ENCODE measurements at places on chromosomes 16 and 17.
A peak's percentile ranks its signal among the peaks of the same experiment; 100 is the strongest.

DNA sequence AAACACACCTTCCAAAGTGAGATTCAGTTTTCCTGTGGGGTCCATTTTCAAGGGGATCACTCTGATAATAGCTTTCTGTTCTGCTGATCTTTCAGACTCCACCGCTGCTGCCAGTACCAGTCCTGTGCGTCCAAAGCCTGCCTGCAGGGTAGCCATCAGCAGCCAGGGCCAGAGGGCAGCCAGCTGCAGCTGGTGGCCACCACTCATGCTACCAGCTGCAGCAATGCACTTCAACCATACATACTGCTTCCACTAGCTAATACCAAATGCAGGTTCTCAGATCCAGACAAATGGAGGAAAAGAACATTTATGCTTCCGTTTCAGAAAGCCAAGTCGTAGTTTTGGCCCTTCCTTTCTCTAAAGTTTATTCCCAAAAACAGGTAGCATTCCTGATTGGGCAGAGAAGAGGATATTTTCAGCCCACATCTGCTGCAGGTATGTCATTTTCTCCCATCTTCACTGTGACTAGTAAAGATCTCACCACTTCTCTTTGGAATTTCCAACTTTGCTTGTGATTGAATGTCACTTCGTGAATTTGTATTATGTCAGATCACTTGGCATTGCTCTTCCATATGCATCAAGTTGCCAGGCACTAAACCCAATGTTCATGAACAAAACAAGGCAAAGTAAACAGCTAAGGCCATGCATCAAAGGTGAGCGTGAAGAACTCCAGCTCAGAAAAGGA lies 1.8 kb downstream of the RNF43 start:
- peak; percentile 61 for DNase-seq

DNA sequence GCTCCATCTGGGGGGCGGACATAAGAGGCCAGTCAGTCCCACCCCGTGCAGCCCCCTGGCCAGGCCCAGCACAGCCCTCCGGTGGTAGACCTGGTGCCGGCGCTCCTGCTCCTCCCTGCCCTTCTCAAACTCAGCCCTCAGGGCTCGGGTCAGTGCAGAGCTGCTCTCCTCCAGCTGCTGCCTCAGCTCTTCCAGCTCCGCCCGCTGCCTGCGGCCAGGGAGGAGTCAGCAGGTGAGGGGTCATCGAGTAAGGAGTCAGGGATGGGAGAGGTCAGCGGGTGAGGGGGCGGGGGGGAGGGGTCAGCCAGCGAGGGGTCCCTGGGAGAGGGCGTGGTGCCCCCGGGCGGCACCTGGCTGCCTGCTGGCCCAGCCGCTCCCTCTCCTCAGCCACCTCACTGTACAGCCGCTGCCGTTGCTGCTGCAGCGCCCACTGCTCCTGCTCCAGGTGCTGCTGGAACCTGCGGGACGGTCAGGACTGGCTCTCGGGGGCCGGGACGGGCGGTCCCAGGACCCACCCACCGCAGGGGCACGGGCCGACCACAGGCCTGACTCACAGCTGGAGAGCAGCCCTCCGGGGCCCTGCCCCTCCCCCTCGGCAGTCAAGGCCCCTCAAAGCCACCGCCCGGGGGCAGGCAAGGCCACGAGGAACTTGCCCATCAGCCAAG lies 26.5 kb upstream of the AATK start:
- no peak for DNase-seq

- peak; percentile 74 for DNase-seq
Measured at GRCh38 chr16:1366712-1367299, 15.1 kb downstream of the GNPTG start.

GRCh38 chr17:38663125-38663751 lies 11.5 kb downstream of the EPOP start:
- peak; percentile 87 for DNase-seq

DNA sequence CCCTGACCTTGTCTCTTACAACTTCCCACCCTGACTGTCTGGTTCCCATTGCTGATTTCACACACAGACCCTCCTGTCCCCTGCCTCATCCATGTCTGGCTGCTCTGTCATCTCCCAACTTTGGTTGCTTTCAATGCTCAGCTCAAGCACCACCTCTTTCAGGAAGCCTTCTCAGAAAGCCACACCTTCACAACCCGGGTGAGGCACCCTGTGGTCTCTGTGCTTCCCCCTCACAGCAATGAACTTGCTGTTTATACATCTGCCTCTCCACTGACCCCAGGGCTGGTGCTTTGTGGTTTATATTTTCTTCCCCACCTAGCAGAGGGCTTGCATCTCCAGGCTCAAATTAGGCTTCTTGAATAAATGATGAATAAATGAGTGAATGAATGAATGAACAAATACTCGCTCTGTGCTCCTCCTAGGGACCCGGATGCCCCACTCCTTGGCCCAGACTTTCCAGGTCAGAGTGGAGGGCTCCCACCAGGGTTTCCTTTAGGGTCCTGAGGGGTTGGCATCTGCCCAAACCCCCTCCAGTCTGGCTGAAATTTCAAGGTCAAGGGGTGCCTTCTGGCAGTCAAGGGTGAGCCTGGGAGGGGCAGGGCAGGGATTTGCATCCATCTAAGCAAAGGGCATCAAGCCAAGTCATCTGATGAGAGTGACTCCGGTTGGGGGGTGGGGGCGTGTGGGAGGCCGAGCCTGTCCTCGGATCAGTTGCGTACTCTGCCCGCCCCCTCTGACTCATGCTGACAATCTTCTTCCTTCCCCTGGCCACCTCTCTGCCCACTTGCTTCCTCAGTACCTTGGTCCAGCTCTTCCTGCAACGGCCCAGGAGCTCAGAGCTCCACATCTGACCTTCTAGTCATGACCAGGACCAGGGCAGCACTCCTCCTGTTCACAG lies at the start of gene ITGAX:
ITGAX (plus strand) TSS at position 783 of the 898 bp plus-strand sequence; CDS start at position 862, 79 bp downstream.
- no peak for DNase-seq

DNA sequence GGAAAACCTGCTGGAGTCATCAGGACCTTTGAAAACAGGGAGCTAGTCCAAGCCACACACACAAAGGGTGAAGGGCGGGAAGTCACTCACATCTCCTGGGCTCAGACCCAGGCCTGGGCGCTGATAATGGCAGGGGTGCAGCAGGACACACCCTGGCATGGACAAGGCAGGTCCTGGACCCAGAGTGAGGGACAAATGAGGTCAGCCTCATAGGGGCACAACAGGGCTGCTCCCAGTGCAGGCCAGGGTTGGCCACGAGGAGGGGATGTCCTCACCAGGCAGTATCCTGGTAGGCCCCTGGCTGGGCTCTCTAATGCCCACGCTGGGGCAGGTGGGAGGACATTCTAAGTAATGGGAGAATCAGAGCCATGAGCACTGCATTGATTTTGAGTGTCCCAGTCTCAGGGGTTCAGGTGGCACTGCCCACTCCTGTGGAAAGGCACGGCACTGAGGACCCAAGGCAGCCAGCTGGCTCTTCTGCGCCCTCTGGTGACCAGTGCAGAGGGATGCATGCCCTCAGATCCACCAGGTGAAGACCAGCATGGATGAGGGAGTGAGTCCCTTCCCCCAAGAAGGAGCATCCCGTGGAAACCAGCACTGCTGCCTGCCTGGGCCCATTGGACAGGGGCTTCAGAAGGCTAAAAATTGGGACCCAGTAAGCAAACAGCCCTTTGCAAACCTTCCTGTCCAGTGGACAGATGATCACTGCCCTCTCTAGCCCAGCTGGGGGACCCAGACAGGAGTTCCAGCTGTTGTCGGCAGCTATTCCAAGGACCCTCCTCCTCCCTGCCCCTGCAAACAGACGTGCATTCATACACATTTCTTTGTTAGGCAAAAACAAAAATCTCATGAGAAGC lies 23.4 kb upstream of the SREBF1 start:
- peak; percentile 72 for DNase-seq

- DNase-seq, result no peak
Measured at GRCh38 chr16:58464916-58465731, 34.8 kb upstream of the NDRG4 start.

DNA sequence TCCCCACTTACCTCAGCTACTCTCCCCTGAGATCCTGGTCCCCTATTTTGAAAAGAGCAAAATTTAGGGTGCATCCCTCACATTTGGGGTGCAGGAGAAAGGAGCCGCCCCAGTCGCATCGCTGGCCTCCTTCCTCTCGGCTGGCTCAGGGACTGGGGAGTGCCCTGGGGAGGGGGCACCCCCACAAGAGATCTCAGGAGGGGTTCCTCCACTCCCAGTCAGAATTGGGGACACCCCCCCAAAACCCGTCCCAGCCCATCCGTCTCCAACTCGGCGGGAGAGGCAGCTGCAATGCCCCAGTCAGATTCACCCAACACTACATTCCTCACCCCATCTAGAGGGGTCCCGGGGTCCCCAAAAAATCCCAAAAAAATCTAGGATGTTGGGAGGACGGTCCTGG lies 3.5 kb upstream of the BCL6B start:
- DNase-seq, result no peak

DNA sequence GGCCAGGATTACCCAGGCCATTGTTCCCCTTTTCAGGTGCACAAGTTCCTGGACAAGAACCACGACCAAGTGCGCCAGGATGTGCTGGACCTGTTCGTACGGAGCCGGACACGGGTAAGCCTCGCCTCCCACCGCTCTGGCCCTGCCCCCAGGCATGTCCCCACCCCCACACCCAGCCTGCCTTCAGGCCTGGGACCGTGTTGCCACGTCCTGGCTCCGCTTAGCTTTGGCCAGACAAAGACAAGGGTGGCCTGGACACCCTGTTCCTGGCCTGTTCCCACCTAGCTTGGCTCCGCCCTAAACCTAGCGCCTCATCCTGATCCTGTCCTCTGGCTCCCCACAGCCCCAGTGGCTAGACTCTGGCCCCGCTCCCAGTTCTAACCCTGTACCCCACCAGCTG lies 30.9 kb downstream of the MYO15A start:
- no peak for DNase-seq

DNA sequence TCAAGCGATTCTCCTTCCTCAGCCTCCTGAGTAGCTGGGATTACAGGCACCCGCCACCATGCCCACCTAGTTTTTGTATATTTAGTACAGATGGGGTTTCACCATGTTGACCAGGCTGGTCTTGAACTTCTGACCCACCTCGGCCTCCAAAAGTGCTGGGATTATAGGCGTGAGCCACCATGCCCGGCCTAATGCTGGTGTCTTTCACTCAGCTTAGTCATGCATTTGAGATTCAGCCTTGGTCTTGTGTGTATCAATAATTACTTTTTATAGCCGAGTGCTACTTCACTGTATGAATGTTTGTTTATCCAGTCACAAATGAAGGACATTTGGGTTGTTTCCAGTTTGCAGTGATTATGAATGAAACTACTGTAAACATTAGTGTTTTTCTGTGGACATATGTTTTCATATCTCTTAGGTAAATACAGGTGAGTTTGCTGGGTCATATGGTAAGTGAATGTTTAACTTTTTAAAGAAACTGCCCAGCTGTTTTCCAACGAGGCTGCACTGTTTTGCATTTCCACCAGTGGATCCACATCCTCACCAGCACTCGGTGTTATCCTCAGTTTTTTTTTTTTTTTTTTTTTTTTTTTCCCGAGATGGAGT lies 11.0 kb upstream of the PLCG2 start:
- peak; percentile 35 for DNase-seq

GRCh38 chr17:17363638-17364337 lies 60.6 kb downstream of the NT5M start:
- DNase-seq, result peak; percentile 87

DNA sequence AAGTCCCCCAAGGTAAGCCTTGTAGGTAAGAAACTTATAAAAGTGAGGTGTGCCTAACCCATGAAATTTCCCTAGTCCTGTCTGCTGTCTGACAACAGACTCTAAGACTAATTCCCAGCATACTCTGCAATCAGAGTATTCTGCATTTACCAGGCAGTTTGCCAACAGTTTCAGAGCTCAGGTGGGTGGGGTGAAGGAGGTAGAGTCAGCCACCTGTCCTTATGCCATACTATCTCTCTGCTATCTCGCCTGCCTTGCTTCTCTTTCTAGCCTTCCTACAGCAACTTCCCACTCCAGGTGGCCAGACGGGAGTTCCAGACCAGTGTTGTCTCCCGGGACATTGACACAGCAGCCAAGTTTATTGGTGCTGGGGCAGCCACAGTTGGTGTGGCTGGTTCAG lies 2.3 kb downstream of the ATP5MC1 start:
- no peak for DNase-seq

GRCh38 chr17:68290955-68291835 lies at the start of the genes ARSG and SLC16A6:
Gene ARSG, plus strand, starts transcription at chr17:68291495. Its CDS starts 15,999 bp downstream, at chr17:68307494.
Gene SLC16A6, minus strand, starts transcription at chr17:68291127. Its CDS starts 12,807 bp downstream, at chr17:68278320.
- peak; percentile 40 for DNase-seq

GRCh38 chr17:43515656-43516055 lies 30.5 kb downstream of the ETV4 start:
- no peak for DNase-seq

DNA sequence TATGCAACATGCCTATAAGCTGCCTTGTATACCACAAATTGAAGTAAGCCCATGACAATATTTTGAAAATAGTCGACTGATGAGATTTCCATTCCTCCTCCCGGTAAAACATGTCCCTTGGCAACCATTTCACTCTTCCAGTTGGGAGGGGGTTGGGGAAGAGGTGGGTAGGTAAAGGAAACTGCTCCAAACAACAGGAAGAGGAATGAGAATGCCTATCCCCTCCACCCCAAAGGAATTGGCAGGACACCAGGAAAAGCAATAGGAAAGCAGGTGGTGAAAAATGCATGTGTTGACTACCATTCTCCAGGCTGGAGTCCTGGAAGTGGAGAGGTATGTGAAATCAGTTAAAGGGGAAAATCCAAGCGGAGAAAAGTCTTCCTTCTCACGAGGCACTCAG lies 455.9 kb upstream of the PSMD7 start:
- DNase-seq, result no peak

DNA sequence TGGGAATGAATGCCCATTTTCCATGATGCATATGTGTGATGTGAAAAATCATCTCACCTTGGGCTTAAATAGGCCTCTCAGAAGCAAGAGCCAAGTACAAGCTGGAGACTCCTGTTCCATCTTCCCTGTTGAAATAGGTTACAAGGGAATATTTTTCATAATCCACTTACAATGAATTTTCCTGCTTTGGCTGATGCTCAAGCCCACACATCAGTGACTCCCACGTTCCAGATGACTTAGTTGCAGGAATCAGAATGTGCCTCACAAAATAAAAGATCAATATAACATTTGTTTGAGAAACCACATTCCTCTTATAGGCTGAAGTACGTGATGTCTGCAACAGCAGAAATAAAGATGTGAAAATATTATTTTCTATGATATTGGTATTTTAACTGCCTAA lies 24.1 kb downstream of the ANKFN1 start:
- no peak for DNase-seq

DNA sequence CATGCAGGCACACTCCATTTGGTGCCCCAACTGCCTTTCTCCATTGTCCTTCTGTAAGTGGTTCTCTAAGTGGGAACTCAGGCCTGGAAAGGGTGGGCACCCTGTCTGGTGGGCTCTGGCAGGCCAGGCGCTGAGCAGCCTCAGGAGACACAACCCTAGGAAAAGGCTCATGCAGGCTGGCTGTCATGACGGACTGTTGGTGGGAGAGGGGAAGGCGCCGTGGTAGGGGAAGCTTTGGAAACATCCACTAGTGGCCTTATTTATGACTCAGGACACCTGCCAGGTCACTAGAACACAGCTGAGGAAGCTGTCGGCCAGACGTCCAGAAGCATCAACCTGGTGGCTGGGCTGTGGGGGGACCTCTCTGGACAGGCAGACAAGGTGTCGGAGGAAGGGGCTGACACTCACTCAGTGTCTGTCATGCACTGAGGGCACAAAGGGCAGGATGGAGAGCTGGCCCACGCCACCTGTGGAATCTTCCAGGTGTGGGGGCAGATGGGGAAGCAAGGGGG lies 216.0 kb downstream of the SEC14L1 start:
- no peak for DNase-seq
